ENCODE measurements at places on chromosomes 5 and 9. TPM values are rescaled to one million over a fixed set of nuclear protein-coding genes. Genes with fewer than 3 reads are reported as not detected.
A peak's percentile ranks its signal among the peaks of the same experiment; 100 is the strongest.

CCL28 gene
- total RNA-seq = 14.6 TPM

SPINK6 gene
- total RNA-seq = not detected

NEUROG1 gene
- total RNA-seq = not detected

- no peak overlapping the region for H3K27ac ChIP-seq
- peaks cover 12% of the 10 kb centered on the region for H3K4me1 ChIP-seq
- H3K36me3 ChIP-seq = peaks cover 5% of the 10 kb centered on the region
- DNase-seq = peak; percentile 50
These were observed 9.6 kb downstream of the PCYOX1L start for GRCh38 chr5:149367249-149367971.

GRCh38 chr5:149322518-149322917 is 22.8 kb upstream of the GRPEL2 start:
- H3K4me1 ChIP-seq = no peaks in the 10 kb centered on the region
- no peak for DNase-seq
- no peak overlapping the region for H3K4me3 ChIP-seq
- H3K36me3 ChIP-seq = no peaks in the 10 kb centered on the region
- no peak overlapping the region for H3K27ac ChIP-seq

GRCh38 chr5:135391116-135391868 is 7.7 kb downstream of the MACROH2A1 start:
- H3K36me3 ChIP-seq = peaks cover 9% of the 10 kb centered on the region
- no peak overlapping the region for H3K27ac ChIP-seq
- no peaks in the 10 kb centered on the region for H3K27me3 ChIP-seq
- H3K4me1 ChIP-seq = peaks cover 55% of the 10 kb centered on the region

GRCh38 chr9:34408173-34408572 is 31.5 kb upstream of the MYORG start:
- H3K27me3 ChIP-seq = no peaks in the 10 kb centered on the region
- no peak for DNase-seq
- peaks cover 4% of the 10 kb centered on the region for H3K36me3 ChIP-seq
- H3K4me3 ChIP-seq = no peak overlapping the region
- no peaks in the 10 kb centered on the region for H3K4me1 ChIP-seq
- no peak overlapping the region for H3K27ac ChIP-seq

- H3K27ac ChIP-seq = no peak overlapping the region
- H3K4me3 ChIP-seq = no peak overlapping the region
- peaks cover 3% of the 10 kb centered on the region for H3K36me3 ChIP-seq
- peaks cover 7% of the 10 kb centered on the region for H3K4me1 ChIP-seq
These were observed 26.5 kb downstream of the SNX18 start for GRCh38 chr5:54544044-54544443.

GRCh38 chr5:38853753-38854470 is 8.1 kb downstream of the OSMR start:
- no peak overlapping the region for H3K27ac ChIP-seq
- DNase-seq = no peak
- no peaks in the 10 kb centered on the region for H3K27me3 ChIP-seq
- H3K36me3 ChIP-seq = no peaks in the 10 kb centered on the region
- H3K4me3 ChIP-seq = no peak overlapping the region

DNA sequence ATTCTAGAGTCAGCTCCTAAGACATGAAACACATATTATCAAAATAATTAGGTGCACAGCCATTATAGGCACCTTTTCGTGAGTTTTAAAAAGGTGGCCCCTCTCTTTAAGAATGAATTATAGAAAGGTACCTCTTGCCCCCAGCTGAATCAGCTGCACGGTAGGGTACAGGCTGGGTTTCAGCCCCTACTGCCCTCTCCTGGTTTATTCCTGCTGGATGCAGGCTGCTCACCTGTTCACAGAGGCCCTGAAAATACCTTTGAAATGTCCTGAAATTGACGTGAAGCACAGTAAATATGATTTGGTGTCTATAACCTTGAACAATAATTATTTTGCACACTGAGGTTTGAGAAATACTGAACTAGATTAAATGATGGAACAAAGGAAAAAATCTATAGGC is 504.8 kb upstream of the SGCD start:
- H3K4me1 ChIP-seq = no peaks in the 10 kb centered on the region
- H3K27ac ChIP-seq = no peak overlapping the region
- H3K4me3 ChIP-seq = no peak overlapping the region
- no peaks in the 10 kb centered on the region for H3K36me3 ChIP-seq
- H3K27me3 ChIP-seq = no peaks in the 10 kb centered on the region
- DNase-seq = no peak

DNA sequence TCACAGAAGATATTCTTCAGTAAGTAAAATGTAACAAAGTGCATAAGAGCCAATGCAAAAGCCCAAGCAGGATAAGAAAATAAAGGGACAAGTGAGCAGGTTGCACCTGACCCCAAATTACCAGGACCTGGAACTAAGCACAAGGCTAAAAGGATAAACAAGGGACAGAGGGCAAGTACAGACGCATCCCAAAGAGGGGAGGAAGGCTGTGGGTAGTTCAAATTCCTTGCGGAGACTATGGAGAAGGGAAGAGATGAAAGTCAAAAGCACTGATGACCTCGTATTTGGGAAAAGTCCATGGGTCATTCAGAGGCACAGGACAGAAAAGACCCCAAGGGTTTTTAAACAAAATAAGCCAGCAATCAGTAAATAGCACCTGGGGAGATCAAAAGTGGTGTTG is 11.8 kb downstream of the ELAVL2 start:
- no peaks in the 10 kb centered on the region for H3K36me3 ChIP-seq
- H3K27ac ChIP-seq = no peak overlapping the region
- H3K4me1 ChIP-seq = no peaks in the 10 kb centered on the region
- H3K4me3 ChIP-seq = no peak overlapping the region
- DNase-seq = no peak

DNA sequence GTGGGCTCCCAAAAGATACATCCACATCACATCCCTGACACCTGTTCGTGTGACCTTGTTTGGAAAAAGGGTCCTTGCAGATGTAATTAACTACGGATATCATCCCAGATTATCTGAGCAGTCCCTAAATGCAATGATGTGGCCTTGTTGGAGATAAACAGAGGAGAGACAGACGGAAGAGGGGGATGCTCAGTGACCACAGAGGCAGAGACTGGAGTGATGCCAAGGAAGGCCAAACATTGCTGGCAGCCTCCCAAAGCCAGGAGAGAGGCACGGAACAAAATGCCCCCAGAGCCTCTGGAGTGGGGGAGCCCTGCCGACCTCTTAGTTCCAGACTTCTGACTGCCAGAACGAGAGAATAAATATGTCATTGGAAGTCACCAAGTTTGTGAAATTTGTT is 15.0 kb upstream of the VAV2 start:
- no peaks in the 10 kb centered on the region for H3K27me3 ChIP-seq
- H3K4me3 ChIP-seq = no peak overlapping the region
- H3K27ac ChIP-seq = no peak overlapping the region
- no peaks in the 10 kb centered on the region for H3K4me1 ChIP-seq
- H3K36me3 ChIP-seq = no peaks in the 10 kb centered on the region

DNA sequence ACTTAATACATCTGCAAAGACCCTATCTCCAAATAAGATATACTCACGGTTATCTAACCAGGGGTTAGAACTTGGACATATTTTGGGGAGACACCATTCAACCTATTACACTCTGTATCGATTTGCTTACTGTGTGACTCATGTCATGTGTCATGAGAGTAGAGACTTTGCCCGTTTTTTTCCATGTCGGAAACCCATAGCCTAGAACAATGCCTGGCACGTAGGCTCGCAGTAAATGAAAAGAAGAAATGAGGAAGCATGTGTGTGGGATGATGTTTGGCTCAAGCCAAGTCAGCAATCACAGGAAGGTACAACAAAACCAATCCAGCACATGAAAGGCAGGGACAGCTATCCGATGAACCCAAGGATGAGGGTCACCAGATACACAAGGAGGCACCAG is 94.6 kb upstream of the DNAH5 start:
- no peak overlapping the region for H3K4me3 ChIP-seq
- no peaks in the 10 kb centered on the region for H3K27me3 ChIP-seq
- no peak overlapping the region for H3K27ac ChIP-seq
- H3K36me3 ChIP-seq = no peaks in the 10 kb centered on the region
- DNase-seq = no peak

GRCh38 chr9:76490249-76490990 is 31.4 kb downstream of the GCNT1 start:
- H3K27ac ChIP-seq = no peak overlapping the region
- H3K4me1 ChIP-seq = peaks cover 10% of the 10 kb centered on the region
- no peaks in the 10 kb centered on the region for H3K27me3 ChIP-seq
- H3K36me3 ChIP-seq = no peaks in the 10 kb centered on the region
- H3K4me3 ChIP-seq = no peak overlapping the region

DNA sequence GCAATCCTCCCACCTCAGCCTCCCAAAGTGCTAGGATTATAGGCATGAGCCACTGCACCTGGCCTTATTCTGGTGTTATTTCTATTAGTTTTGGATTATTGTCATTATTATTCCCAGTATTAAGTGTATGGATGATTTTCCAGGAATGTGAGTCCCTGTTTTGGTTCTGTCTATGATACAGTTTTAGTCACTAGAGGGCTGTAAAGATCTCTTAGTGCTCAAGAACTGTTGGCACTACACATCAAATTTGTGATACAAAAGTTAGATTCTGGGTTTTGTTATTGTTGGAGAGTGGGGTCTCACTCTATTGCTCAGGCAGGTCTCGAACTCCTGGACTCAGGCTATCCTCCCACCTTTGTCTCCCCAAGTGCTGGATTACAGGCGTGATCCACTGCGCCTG is 12.1 kb downstream of the CCL28 start:
- no peaks in the 10 kb centered on the region for H3K27me3 ChIP-seq

- no peaks in the 10 kb centered on the region for H3K36me3 ChIP-seq
- no peaks in the 10 kb centered on the region for H3K27me3 ChIP-seq
- no peak for DNase-seq
- H3K4me3 ChIP-seq = no peak overlapping the region
- H3K27ac ChIP-seq = no peak overlapping the region
- H3K4me1 ChIP-seq = no peaks in the 10 kb centered on the region
These were observed 66.0 kb downstream of the RASGEF1C start for GRCh38 chr5:180142824-180143610.

- H3K36me3 ChIP-seq = no peaks in the 10 kb centered on the region
- DNase-seq = no peak
- H3K27ac ChIP-seq = no peak overlapping the region
- no peaks in the 10 kb centered on the region for H3K27me3 ChIP-seq
- no peak overlapping the region for H3K4me3 ChIP-seq
These were observed 293.4 kb upstream of the IRX1 start for GRCh38 chr5:3302228-3302627.

DNA sequence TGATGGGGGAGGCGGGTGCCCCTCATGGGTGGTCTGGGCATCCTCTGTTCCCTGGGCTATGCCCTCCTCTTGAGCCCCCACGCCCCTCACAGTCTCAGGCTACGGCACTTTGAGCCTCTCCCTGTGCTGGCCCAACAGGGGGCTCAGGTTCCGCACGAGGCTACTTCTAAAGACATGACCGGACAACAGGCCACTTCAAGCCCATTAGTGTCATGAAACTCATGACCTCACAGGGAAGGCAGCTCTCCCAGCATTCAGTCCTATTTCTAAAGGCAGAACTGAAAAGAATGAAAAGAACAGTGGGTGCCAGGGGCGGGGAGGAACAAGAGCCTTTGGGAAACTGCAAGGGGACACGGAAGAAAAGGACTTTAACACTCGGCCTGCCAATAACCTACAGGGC is 45.0 kb downstream of the COL23A1 start:
- no peak overlapping the region for H3K27ac ChIP-seq
- no peak overlapping the region for H3K4me3 ChIP-seq
- no peaks in the 10 kb centered on the region for H3K27me3 ChIP-seq
- H3K36me3 ChIP-seq = no peaks in the 10 kb centered on the region
- no peak for DNase-seq
- no peaks in the 10 kb centered on the region for H3K4me1 ChIP-seq

DNA sequence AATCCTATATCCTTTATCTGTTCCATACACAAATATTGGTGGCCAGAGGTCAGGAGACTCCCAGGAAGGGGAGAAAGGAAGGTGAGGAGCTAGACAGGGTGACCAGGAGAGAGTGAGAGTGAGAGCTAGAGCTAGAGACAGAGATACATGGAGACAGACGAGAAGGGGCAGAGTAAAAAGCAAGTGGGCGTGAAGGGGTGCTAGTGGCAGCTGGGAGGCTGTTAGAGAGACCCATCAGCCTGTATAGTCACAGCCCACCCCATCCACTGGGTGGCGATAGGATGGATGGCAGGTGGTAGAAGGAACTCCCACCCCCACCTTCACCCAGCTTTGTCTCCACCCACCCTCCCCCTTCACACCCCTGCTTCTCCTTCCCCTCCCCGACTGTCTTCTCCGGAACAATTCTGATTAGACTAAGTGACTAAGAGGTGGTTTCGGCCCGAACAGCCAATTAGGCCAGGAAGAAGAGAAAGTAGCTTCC is 32.8 kb downstream of the PCDH1 start:
- no peaks in the 10 kb centered on the region for H3K27me3 ChIP-seq
- H3K4me3 ChIP-seq = no peak overlapping the region
- H3K36me3 ChIP-seq = no peaks in the 10 kb centered on the region
- no peak for DNase-seq

ISL1 gene
- not detected for total RNA-seq

CHSY3 gene
- not detected for total RNA-seq

DNA sequence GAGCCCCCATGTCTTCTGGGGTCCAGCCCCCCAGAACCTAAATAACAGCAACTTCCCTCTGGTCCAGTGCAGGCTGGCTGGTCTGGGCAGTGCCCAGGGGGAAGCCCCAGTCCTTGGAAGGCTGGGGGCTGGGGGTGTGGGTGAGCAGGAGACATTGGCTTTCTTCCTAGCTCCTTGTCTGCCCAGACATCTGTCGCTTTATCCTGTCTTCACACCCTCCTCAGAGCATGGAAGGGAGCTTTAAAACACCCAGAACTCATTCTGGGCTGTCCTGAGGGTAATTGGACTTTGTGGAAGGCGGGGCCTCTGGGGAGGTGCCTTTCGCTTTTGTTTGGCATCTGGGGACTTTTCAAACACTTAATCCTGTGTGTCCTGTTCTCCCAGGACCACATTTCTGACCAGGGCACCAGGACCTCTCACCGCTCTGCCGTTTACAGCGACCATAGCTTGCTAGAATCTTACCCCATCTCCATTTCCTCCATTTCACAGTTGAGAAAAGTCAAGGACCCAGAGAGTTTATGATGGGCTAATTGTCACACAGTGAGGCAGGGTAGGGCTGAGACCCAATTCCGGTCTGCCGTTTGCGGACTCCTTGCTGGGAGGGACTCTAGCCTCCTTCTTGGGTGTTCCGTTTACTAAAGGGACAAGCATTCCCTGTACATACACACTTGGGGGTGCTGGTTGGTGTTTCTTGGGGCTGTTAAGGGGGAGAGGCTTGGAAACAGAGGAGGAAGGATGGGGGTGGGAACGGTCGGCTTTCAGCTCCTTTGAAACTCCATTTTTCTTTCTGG is 1.1 kb downstream of the GSN start:
- no peaks in the 10 kb centered on the region for H3K27me3 ChIP-seq
- H3K4me1 ChIP-seq = peaks cover 12% of the 10 kb centered on the region
- DNase-seq = no peak
- H3K27ac ChIP-seq = no peak overlapping the region

DNA sequence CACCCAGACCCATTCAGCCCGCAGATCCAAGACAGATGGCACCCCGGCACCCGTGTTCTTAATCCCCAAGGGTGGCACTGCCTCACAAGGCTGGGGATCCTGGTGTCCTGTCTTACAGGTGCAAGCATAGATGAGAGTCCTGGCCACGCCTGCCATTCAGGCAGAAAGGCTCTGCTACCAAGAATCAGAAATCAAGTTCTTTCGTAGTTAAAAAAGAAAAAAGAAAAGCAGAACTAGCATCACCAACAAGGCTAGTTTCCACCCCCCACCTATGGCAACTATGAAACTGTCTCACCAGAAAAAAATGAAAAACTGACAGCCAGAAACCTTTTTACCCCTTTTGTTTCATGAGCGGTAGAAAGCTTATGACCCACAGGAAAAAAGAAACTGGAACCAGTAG is 170.4 kb downstream of the SYK start:
- H3K4me1 ChIP-seq = no peaks in the 10 kb centered on the region
- no peak overlapping the region for H3K4me3 ChIP-seq
- no peak for DNase-seq
- H3K27me3 ChIP-seq = no peaks in the 10 kb centered on the region
- no peaks in the 10 kb centered on the region for H3K36me3 ChIP-seq
